ENCODE measurements at places on chromosomes 3 and 15. TPM values are rescaled to one million over a fixed set of nuclear protein-coding genes. Genes with fewer than 3 reads are reported as not detected.
A peak's percentile ranks its signal among the peaks of the same experiment; 100 is the strongest.

ABHD6 gene
- 5.0 TPM for total RNA-seq

SLC24A5 gene
- not detected for total RNA-seq

FOXB1 gene
- total RNA-seq: 2.8 TPM

GCHFR gene
- total RNA-seq: 25.9 TPM

GRCh38 chr3:19363071-19363470 lies 214.8 kb downstream of the KCNH8 start:
- DNase-seq: no peak

DNA sequence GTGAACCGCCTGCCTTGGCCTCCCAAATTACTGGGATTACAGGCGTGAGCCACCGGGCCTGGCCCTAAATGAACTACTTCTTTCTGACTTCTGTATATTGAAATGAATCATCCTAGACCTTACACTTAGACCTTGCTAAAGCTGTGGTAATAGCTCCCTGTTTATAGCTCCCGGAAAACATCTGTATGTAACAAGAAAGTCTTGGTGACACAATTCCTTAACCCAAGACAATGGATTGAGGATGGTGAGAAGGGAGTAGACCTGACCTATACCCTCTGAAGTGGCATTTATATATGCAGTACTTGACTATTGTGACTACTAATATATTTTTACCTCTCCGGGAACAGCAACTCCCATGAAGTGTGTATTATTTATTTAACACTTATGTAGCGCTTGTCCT lies 48.0 kb upstream of the TBL1XR1 start:
- no peak for DNase-seq

GRCh38 chr15:63344731-63345390 lies 36.8 kb downstream of the CA12 start:
- no peak for DNase-seq

DNA sequence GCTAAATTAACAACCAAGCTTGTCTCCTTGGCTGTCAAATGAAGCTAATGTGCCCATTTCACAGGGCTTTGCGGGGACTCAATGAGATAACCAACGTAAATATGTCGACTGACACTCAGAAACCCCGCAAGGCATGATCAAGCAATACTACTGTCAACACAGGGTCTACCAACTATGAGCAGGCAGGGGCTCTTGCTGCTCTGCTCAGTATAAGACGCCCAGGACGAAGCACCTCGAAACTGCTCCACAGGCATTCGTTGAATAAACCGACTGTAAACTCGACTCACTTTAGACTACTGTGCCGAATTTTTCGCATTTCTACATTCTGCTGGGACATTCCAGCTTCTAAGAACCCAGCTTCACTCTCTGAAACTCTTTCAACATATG lies 55.0 kb downstream of the FEZF2 start:
- DNase-seq: no peak

- DNase-seq: no peak
These were observed 20.9 kb downstream of the NUDT16 start for GRCh38 chr3:131402391-131403039.

GRCh38 chr15:51681303-51681963 lies at the start of gene SCG3:
Gene SCG3 (plus strand): TSS chr15:51681503. CDS start chr15:51681756, 253 bp downstream.
- peak; percentile 79 for DNase-seq

- DNase-seq: no peak
These were observed 149.2 kb upstream of the SLCO3A1 start for GRCh38 chr15:91704343-91704742.

- no peak for DNase-seq
These were observed 10.3 kb downstream of the TIMP4 start for GRCh38 chr3:12148183-12148940.

GRCh38 chr3:98812851-98813374 lies 49.8 kb downstream of the ST3GAL6 start:
- no peak for DNase-seq

- no peak for DNase-seq
These were observed 5.2 kb upstream of the CLK3 start for GRCh38 chr15:74610302-74610951.
